ENCODE measurements at places on chromosomes 6 and 20. TPM values are rescaled to one million over a fixed set of nuclear protein-coding genes. Genes with fewer than 3 reads are reported as not detected.

GPSM3 gene
- total RNA-seq, result 6.9 TPM

GMPR gene
- total RNA-seq, result 10.9 TPM

STX11 gene
- 21.1 TPM for total RNA-seq

LY6G6F gene
- total RNA-seq, result not detected

TRAPPC3L gene
- total RNA-seq, result under 0.01 TPM

ADGRF5 gene
- total RNA-seq, result 107 TPM

MYL9 gene
- total RNA-seq, result 1.8 TPM

LY6G6C gene
- total RNA-seq, result not detected

CMTR1 gene
- total RNA-seq, result 30.2 TPM

STMN3 gene
- 0.51 TPM for total RNA-seq

TCF15 gene
- 0.77 TPM for total RNA-seq

TPBG gene
- 5.9 TPM for total RNA-seq

MTCH1 gene
- 239 TPM for total RNA-seq

REM1 gene
- total RNA-seq, result not detected

MAK gene
- not detected for total RNA-seq

MYB gene
- under 0.01 TPM for total RNA-seq

TBP gene
- 8.7 TPM for total RNA-seq

AARS2 gene
- total RNA-seq, result 12.6 TPM

FBXL4 gene
- total RNA-seq, result 8.3 TPM

ARFGEF3 gene
- 2.5 TPM for total RNA-seq

NRSN1 gene
- total RNA-seq, result not detected

CTAGE9 gene
- not detected for total RNA-seq

FAM83D gene
- 22.3 TPM for total RNA-seq

SIRPB1 gene
- total RNA-seq, result 1.3 TPM

TUBE1 gene
- total RNA-seq, result 8.5 TPM

ATP9A gene
- total RNA-seq, result 75.5 TPM

RBPJL gene
- not detected for total RNA-seq

SLC22A3 gene
- total RNA-seq, result not detected

OSBPL2 gene
- 22.1 TPM for total RNA-seq

KIAA1755 gene
- not detected for total RNA-seq

LY6G5B gene
- 0.64 TPM for total RNA-seq

E2F1 gene
- 7.6 TPM for total RNA-seq

LINC00237 gene
- under 0.01 TPM for total RNA-seq

PPP1R14C gene
- total RNA-seq, result not detected

SNAI1 gene
- 1.0 TPM for total RNA-seq

SLPI gene
- total RNA-seq, result 0.39 TPM

PROKR2 gene
- total RNA-seq, result not detected

ZSWIM1 gene
- total RNA-seq, result 4.7 TPM

LST1 gene
- not detected for total RNA-seq

GATA5 gene
- total RNA-seq, result not detected

HLA-DQB2 gene
- total RNA-seq, result not detected

GOPC gene
- 31.1 TPM for total RNA-seq

HTR1B gene
- 2.1 TPM for total RNA-seq

SLC17A5 gene
- 22.6 TPM for total RNA-seq

AGER gene
- 0.39 TPM for total RNA-seq

Data from dermis microvascular lymphatic vessel endothelial cell (primary cell).